ENCODE measurements at places on chromosomes 13 and 19.

DNA sequence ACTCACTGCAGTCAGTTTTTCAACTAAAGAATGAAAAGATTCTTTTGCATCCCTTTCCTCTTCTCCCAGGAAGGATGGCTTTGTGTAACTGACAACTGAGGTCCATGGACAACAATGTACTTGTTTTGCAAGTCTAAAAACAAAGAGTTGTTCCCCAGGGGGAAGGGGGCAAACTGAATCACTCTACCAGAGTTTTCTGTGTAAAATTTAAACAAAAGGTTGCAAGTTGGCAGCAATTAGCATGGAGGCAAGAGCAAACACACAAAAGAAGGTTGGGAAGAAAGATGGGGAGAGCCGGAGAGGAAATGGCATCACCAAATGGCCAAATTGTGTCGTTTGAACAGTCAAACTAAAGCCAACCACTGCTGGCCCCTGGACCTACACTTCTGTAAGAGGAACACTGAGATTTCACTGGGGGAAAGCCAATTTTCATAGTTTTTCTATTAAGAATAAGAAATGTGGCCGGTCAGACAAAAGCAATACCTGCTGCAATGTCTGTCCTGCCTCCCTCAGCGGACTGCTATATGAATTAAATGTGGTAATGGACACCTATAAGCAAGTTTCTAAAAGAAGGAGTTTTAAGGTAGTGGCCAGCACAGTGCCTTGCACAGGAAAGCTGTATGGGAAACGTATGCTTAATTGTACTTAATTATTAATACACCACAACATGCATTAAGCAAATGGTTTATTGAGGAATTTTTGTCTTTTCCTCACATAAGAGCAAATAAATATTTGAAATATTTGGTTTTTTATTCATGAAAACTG, 16.1 kb upstream of the SACS start:
- no peak for DNase-seq

GRCh38 chr13:50485979-50486935, 357.2 kb downstream of the DLEU7 start:
- DNase-seq, result no peak

DNA sequence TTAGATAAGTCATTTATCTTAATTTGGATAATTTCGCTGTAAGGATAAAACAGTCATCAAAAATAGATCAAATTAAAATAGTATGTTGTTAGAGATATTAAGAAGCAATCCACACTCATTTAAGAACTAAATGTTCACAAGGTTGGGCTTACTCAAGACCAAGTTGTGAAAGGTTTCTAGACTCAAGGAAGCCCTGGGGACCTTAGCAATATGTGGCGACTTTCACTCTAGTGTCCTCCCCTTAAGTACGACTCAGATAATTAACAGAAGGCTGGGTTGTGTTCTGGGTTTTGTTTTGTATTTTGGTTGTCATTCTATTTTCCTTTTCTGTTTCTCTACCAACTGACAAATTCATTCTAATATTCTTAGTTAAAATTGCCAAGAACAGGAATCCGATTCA, 1008.0 kb downstream of the PCDH9 start:
- DNase-seq, result no peak

DNA sequence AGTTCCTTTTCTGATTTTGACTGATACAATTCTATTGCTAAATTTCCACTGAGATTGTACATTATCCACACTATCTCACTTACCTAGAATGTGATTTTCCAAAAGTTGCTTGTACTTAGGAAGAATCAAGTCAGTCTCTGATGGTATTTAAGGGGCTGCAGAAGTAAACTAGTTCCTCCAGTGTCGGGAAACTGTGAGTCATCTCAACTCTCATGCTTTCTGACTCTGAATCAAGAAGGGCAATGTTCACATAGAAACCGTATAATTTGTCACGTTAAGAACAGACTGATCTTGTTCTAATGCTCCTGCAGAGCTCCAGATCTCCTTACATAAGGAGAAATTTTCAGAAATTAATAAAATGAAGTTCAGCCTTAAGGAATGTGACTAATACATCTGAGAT, 369.3 kb downstream of the KLF5 start:
- no peak for DNase-seq

DNA sequence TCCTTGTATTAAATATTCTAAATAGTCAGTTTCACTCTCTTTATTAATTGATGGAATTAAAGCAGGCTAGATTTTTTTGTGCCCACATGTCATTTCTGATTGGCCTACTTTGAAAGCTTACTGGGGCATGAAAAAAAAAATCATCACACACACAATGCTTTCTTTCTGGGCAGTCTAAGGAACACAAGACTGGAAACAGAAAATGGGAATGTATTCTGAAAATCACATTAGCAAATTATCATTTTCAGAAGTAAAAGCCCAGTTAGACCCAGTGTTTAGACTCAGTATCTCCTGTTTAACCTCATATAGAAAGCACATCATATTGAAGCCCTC, 339.4 kb downstream of the SPRY2 start:
- no peak for DNase-seq

DNA sequence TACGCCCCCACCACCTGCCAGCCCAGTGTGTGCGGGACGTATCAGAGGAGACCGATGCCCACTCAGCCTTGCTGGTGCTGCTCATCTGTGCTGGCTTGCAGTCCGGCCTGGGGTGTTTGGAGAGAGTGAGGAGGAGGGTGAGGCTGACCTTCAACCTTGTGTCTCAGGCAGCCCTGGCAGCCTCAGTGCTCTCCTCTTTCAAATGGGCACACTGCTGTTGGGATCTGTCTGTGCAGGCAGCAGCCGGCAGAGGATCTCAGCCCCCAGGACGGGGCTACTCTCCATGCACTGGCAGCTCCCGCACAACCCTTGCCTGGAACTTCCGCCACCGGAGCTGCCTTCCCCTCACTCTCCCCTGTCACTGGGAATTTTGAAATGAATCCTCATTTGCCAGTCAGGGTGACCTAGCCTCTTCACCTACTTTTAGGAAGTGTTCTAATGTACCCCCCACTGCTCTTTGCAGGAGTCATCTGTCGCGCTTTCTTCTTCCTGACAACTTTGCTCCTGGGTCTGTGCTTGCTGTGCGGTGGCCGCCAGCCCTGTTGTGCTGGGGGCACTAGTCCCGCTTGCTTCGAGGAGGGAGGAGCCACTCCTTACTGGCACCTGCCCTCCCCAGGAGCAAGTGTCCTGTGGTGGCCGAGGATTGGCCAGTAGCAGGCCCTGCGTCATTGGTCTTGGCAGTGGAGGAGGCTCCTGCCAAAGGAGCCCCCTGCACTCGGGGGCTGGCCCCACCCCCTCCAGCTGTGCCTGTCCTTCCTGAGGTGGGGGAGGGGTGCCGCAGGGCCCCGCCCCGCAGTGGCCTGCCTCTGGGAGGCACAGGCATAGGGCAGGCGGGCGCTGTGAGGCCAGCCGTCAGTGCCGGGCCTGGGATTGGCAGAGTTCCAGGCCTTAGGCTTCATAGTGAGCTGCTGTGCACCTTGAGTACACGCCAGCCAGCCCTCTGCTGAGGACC, 53.4 kb downstream of the TSSK6 start:
- DNase-seq, result peak; percentile 45

DNA sequence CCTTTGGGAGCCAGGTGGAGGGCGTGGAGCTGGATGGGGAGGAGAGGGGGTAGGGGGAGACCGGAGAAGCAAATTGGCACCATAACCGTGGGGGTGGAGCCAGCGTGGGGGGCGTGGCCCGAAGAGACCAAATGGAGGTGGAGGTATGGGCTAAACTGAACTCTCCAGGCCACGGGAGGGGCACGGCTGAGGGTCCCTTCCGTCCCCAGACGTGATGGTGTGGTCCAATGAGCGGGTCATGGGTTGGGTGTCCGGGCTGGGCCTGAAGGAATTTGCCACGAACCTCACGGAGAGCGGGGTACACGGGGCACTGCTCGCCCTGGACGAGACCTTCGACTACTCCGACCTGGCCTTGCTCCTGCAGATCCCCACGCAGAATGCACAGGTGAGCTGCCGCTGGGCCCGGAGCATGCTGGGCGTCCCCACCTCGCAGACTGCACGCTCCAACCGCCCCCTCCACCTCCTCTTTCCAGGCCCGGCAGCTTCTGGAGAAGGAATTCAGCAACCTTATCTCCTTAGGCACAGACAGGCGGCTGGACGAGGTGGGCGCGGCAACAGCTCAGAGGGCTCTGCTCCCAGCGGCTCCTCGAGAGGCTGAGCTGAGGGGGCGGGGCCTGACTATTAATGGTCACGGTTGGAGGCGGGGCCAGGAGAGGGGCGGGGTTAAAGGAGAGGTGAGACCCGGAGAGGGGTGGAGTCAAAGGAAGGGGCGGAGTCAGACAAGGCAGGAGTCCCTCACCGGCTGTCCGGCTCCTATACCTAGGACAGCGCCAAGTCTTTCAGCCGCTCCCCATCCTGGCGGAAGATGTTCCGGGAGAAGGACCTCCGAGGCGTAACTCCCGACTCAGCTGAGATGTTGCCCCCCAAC, 6.2 kb downstream of the HRC start:
- DNase-seq, result peak; percentile 81

DNA sequence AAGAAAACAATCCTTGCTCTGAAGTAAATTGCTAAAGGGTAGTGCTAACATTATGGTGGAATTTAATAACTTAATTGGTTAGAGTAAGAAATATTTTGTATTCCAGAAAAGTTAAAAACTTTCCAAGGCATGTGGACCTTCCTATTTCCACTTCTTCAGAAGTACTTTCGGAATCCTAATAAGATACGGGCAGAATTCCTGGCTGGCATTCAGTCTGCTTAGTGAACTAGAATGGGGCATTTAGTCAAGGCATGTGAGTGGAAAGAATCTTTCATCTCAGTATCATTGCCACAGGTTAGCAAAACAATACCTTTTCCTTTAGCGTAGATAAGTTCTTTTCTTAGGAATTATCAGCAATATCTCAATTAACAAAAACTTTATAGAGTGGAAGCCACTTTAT, 85.1 kb downstream of the TNFRSF19 start:
- DNase-seq, result no peak

DNA sequence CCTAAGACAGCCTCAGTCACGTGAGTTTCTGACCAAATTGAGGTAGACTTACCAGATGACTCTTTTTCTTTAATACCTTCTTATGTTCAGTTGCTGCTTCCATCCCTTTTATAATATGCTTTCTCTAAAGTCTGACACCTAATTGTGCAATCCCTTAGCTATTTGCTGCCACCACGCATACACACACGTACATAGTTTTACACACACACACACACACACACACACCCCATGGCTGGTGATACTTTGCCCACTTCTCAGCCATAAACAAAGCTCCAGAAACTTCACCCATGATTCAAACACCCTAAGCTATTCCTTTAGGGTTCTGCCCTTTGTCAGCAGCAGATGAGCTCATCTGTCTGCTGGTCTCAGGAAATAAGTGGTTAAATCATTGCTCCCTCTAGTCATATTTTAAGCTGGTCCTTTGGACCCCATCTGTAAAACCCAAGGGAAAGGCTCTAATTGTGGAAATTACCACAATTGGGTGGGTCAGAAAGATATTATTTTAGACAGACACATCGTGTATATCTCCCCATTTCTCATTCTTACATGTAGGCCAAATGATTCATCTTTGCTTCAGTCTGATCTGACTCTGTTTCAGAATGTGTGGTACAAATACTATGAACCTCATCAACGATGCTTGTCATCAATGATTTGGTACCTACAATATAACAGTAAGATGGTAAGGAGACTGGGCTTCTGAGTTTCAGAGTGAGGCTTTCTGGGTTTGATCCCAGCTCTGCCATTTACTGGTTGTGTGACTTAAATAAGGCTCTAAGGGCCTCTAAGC, 69.2 kb downstream of the NALCN start:
- no peak for DNase-seq
